T47D (cell line): ENCODE measurements at places on chromosomes 4 and X.

DNA sequence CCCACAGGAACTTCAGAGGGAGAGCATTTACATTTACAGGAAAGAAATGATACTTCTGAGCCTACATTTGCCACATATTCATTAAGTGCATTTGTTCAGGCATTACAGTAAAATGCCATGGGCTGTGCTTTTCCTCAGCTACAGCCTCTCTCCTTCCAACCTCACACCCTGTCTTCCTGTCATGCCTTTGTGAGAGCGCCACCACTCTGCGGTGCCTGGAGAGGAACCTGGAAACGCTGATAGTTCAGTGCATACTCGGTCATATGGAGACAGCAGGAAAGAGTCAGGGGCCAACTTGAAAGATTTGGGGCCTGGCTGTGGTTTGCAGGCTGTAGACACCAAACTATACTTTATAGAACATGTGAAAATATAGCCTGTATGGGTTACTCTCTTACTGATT, 40.5 kb downstream of the NFKB1 start:
- DNase-seq, result peak; percentile 4

DNA sequence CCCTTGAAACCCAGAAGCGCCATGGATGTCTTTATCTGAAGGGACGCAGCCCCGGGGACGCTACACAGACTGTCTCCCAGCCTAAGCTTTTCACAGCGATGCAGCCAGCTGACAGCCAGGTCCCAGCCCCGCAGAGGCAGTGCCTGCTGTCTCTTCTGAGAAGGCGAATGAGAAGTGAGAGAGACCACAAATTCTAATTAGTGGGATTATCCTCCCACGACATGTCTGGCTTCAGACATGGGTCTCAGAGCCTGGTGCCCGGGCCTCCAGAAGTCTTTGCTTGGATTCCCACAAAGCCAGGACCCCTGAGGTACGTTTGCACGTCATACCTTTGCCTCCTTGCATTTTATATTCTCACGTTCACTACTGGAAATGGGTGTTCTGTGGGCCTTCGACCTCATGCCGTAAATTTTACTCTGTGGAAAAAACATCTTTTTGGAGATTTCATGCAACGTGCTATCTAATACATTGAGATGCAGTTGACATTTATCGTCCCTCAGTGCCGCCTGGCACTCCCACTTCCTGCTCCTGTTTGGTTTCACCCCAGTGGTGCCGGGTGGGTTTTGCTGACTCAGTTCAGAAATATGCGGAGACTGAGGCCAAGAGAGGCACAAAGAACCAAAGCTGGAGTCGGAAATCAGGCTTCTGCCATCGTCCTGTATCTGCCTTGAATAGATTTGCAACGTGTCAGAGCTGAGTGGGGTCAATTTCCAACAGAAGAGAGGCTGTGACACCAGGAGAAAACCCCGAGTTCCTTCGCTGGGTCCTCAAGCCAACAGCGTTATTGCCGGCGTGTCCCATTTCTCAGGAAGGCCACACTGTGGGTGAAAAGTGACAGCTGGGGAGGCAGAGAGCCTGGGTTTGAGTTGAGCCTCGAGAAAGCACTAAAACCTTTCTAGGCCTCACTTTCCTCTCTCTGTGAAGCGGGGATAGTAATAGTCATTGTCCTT, 114.4 kb downstream of the STK32B start:
- no peak for DNase-seq

DNA sequence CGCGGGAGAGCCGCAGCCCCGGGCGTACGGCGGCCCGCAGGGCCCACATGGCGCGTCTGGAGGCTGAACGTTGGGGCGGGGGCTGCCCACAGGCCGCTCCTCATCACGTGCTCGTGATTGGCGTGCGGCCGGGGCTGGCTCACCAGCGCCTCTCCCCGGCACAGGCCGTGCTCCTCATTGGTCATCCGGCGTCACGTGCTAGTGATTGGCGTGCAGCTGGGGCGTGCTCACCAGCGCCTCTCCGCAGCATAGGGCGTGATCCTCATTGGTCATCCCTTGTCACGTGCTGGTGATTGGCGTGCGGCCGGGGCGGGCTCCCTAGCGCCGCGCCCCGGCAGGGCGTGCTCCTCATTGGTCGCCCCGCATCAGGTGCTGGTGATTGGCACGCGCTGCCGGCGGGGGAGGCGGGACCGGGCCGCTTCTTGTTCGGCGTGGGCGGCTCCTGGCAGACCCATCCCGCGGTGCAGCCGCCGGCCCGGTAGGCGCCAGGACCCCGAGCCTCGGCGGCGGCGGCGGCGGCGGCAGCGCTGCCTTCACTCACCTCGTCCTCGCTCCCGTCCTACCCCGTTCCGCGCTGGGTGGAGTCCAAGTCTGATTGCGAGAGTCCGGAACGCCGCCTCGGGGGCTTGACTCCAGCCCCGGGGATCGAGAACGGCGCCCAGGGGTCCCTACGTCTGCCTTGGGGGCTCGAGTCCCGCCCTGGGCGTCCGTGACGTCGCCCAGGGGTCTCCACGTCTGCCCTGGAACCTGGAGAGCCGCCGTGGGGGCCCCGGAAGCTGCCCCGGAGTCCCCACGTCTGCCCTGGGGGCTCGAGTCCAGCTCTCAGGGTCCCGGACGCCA, at the start of gene GTPBP6:
GTPBP6 (minus strand) TSS at position 58 of the 840 bp plus-strand sequence; CDS start at position 49, 9 bp downstream.
- DNase-seq, result peak; percentile 92

- DNase-seq, result no peak
Observed at GRCh38 chr4:139501117-139501516, 47.2 kb downstream of the RAB33B start.

- no peak for DNase-seq
Observed at GRCh38 chr4:48361012-48361400, 19.7 kb downstream of the SLAIN2 start.
